ENCODE measurements at places on chromosomes 7 and 10.
A peak's percentile ranks its signal among the peaks of the same experiment; 100 is the strongest.

- DNase-seq = no peak
Measured at GRCh38 chr10:62748386-62748785, 56.1 kb upstream of the ADO start.

- DNase-seq = no peak
Measured at GRCh38 chr7:111853201-111853990, 291.1 kb upstream of the IMMP2L start.

GRCh38 chr7:3461923-3462322 is 160.9 kb downstream of the SDK1 start:
- DNase-seq = no peak

GRCh38 chr10:35452847-35453246 is 116.5 kb downstream of the CCNY start:
- no peak for DNase-seq

GRCh38 chr10:132953428-132953827 is 11.1 kb upstream of the CFAP46 start:
- DNase-seq = no peak

- DNase-seq = no peak
Measured at GRCh38 chr7:20906801-20907453, 120.2 kb upstream of the SP8 start.

DNA sequence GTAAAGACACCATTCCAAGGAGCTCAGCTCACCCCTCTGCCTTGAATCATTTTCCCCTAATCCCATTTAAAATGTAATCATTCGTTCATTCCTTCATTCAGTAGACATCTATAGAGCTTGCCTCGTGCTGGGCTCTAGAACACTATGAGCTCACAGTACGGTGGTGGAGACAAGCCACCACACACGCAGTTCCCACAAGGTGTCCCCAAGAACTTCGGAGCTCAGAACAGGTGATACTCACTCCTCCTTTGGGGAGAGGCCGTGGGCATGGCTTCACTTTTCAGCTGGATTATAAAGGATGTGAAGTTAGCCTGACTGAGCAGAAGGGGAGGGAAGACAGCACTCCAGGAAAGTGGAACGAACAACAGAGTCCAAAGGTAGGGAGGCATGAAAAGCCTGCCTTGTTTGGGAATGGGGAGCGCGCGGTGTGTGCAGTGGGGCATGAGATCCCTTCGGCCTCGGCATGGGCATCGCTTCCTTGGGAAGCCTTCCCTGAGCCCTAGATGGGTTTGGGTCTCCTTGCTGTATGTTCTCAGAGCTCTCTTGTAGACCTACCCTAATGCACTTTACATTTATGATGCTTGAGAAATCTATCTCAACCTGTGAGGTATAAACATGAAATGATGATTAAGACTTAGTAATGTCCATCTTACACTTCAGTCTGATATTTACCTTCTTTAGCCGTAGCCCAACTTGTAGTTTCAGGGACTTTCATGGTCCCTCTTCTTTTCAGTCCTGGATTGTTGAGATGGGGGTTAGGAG is 809 bp upstream of the OGA start:
- no peak for DNase-seq

DNA sequence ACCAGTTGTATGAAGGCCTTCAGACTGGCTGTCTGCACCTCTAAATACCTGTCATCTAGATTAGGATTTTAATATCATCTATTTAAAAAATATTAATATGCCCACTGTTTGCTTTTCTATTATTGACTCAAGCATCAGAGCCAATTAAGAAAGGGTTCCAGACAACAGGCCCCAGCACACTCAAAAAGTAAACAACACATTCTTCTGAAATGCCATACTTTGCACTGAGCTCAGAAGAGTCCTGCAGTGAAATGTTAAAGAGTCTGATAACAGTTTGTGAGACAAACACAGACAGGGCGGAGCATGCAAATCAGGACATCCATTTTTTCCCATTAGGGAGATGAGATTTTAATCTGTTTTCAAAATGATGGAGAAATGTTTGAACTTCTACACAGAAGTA is 45.9 kb upstream of the KLF6 start:
- no peak for DNase-seq

DNA sequence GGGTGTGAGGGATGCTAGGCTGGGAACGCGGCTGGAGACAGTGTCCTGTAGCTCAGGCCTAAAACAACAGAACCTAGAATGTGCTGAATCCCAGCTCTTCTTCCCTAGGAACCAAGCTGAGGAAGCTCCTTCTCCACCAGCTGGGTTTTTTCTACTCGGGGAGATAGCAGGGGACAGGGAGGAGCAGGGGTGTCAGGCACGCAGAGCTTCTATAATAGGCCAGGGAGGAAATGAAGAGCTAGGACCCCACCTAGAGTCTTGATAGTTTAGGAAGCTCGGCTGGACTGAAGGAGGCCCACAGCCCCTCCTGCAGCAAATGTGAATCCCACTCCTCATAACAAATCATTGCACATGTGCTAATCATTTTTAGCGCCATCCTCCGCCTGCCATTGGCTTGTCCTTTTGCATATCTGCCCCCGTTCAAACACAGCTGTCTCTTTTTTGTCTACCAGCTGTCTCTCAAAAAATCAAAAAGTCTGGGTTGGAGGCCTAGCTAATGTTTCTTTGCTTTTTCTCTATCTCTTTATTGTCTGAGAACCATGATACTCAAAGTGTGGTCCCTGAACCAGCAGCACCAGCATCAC is 24.1 kb upstream of the FAM180A start:
- no peak for DNase-seq

DNA sequence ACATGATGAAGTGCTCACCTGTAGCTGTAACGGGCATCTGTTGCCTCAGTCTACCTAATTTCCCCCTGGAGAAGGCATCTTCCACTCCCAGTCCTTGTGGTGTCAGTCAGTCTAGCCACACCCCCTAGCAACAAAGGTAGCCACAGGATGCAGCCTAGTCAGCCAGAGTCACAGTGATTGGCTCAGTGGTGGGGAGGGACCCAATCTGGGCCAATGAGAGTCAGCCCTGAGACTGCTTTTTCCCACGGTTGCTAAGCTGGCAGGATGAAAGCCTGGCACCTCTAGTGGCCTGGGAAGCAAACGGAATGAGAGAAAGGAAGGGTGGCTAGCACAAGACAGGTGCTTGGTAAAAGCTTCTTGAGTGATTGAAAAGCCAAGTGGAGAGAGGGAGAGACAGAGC is 118.6 kb downstream of the SH3PXD2A start:
- peak; percentile 95 for DNase-seq

- no peak for DNase-seq
Measured at GRCh38 chr10:13567030-13567429, 19.7 kb upstream of the PRPF18 start.
